Lung microvascular endothelial cell (primary cell): ENCODE measurements at places on chromosomes 4 and X. TPM values are rescaled to one million over a fixed set of nuclear protein-coding genes. Genes with fewer than 3 reads are reported as not detected.

Gene POU4F2
- total RNA-seq: not detected in 2 replicates

Gene HDAC8
- total RNA-seq: 21.6 and 25.6 TPM in 2 replicates

DNA sequence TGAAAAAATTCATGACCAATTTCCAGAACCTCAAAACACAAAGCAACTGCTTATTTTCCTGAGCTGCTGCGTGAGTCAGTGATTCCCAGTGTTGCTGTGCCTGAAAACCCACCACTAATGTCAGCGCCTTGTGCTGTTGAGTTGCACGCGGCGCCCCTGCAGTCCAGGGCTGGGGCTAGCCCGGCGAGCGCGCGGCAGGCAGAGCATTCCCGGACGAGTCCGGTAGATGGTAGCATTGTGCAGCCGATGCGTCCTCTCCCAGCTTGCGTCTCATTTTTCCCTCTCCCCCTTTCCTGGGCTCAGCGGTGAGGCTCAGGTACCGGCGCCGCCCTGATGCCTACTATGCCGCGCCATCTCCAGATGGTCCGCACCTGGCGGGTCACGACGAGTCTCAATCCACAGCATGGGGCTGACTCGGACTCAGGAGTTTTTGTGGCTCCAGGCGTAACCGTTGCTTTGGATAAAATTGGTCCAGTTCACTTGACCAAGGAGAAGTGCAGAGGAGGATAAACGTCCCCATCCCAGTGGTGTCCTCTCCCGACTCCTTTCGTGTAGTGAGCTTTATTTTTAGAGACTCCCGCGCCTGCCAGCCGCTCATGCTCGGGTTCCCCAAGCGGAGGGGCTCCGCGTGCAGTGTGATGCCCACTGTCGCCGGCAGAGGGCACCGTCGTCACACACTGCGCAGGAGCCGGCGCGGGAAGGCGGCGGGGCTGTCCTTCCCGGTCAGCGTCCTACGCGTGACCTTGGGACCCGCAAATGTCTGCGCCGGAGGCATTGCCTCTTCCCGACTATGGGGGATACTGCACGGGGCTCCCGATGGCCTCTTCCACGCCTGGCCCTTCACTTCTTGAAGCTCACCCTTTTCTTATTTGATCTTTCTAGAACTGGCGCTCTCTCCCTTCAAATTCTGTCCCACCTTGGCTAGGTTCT lies 53.6 kb upstream of the IGFBP7 start:
- peak; percentile 89 for DNase-seq

- DNase-seq: no peak
Measured at GRCh38 chr4:3683744-3684421, 82.3 kb upstream of the ADRA2C start.

- no peak for DNase-seq
Measured at GRCh38 chrX:7223271-7223670, 75.3 kb upstream of the PUDP start.

DNA sequence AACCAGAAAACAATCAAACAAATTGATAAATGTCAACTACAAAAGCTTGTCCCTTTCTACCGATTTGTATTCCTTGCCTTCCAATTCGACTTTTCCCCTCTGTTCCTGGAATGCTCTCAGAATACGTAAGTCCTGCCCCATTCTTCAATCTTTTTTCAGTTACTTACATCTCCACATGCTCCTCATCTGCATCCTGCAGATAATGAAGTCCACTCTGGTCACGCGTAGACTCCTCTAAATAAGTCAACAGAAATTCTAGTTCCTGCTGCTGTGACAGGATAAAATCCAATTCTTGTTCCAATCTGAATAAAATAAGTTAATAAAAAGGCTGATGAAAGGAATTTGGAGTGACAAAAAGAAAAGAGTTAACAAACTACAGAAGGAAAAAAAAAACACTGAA lies 34.4 kb upstream of the RBM41 start:
- no peak for DNase-seq

DNA sequence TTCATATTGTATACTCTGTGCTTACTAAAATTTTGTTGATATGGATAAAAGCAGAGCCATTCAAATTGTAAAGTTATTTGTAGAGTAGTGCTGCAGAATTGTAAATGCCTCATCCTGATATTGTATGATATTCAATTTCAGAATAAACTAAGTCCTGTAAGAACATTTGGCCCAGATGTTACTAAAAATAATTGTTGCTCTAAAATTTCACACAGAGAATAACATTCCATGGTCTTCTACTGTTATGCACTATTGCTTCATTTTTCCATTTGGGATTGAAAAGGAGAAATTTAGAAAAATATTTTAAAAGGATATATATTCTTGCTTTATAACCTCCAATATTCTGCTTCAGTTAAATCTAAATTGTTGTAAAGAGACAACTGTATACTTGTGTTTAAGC lies 195.6 kb downstream of the LARP7 start:
- no peak for DNase-seq

DNA sequence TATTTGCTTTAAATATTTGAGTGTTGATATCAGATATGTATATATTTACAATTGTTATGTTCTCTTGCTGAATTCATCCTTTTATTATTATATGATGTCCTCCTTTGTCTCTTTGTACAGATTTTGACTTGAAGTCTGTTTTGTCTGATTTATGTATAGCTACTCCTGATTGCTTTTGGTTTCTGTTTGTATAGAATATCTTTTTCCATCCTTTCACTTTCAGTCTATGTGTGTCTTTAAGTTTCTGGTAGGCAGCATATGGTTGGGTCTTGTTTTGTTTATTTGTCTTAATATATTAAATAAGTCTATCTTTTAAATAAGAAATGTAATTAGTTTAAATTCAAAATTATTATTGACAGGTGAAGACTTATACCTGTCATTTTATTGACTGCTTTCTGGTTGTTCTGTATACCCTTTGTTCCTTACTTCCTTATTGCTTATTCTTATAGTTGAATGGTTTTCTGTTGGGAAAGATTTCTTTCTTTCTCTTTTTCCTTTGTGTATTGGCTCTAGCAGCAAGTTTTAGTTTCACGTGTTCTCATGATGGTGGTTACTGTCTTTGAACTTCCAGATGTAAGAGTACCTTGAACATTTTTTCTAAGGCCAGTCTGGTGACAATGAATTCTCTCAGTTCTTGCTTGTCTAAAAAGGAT lies 31.1 kb downstream of the RAB28 start:
- DNase-seq: no peak

DNA sequence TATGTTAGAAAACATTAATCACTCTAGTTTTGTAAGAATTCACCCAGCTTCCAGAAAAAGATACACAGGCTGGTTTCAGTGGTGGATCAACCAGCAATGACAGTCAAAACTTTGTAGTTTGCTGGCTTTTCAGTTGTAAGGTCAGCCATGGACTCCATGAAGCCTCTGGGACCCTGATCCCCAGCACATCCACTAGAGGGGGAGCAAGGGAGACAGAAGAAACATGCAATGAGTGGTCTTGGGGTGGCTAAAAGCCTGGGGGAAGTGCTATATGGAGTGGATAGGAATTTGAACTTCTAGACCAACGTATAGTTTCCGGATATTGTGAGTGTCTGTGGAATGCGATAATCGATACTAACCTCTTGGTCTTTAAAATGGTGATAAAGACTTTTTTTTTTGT lies 72.7 kb downstream of the AFF2 start:
- DNase-seq: no peak

- DNase-seq: no peak
Measured at GRCh38 chr4:181372014-181372413, 871.2 kb upstream of the TENM3 start.

GRCh38 chrX:133533249-133533648 lies 118.0 kb upstream of the GPC4 start:
- no peak for DNase-seq
